ENCODE measurements at places on chromosomes 4 and X.

GRCh38 chr4:31366041-31366440 is 645.9 kb downstream of the PCDH7 start:
- DNase-seq: no peak

GRCh38 chrX:21948897-21949578 is 8.5 kb downstream of the SMS start:
- no peak for DNase-seq

GRCh38 chr4:110945600-110945999 is 322.7 kb upstream of the PITX2 start:
- no peak for DNase-seq

DNA sequence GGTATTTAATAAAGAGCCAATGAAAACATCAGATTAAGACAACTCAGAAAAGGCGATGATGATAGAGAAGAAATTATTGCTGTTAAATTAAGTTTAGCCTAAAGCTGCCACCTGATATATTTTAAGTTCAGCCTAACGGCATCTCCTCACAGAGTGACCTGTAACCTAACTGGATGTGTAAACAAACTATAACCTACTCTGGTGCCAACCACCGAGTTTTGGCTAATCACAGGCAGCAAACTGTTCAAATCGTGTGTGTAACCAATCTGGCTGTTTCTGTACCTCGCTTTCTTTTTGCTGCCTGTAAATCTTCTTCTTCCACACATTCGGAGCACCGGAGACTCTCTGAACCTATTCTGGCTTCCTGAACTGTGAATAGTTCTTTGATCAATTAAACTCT is 37.8 kb upstream of the MED14 start:
- DNase-seq: no peak

DNA sequence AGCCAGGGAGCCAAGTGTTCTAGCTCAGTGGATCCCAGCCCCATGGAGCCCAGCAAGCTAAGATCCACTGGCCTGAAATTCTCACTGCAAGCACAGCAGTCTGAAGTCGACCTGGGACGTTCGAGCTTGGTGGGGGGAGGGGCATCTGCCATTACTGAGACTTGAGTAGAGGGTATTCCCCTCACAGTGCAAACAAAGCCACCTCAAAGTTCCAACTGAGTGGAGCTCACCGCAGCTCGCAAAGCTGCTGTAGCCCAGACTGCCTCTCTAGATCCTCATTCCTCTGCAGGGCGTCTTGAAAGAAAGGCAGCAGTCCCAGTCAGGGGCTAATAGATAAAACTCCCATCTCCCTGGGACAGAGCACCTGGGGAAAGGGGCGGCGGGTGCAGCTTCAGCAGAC is 226.3 kb downstream of the ZIC3 start:
- no peak for DNase-seq

DNA sequence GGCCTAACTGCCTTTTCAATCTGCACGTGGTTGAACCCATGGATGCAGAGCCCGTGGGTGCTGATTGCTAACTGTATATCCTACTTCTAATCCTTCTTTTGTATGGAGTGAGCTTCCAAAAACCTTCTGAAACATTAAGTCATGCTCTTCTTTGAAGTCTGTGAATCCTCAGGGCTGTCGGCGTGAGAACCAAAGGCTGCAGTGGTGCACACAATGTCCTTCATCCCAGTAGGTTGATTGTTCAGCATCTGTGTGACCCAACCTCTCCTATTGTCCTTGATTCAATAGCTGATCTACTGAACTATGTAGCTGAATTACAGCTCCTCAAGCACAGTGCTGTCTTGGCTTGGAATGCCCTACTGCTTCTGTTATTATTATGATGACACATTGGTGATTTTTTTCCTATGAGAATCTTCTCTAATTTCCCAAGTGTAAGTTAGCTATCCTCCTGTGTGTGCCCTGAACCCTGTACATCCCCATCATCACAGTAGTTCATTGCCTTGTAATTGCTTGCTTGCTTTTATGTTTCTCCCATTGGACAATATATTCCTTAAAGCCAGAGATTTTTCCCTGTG is 294.6 kb downstream of the TRIML1 start:
- no peak for DNase-seq

GRCh38 chrX:84469226-84469625 is 33.0 kb downstream of the HDX start:
- no peak for DNase-seq

DNA sequence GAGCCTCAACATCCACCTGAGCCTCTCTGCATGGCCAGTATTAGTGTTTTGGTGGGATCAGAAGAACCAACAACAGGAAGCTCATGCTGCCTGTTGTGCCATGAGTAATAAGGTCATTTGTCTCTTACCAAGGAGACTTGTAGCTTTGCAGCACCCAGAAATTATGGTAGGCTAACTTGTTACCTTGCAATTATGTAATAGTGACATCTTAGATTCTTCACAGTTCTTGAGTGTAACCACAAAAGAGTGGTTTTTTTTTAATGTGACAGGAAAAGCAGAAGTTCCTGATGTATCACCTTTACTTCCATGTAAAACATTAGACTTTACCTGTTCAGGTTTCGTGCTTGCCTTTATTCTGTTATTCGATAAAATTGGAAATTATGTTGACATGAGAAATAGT is 263.9 kb upstream of the CXXC4 start:
- DNase-seq: no peak
